ENCODE measurements at places on chromosomes 7 and 10.

- DNase-seq: no peak
These were observed 334.1 kb downstream of the HPSE2 start for GRCh38 chr10:98901441-98902110.

GRCh38 chr10:52956861-52957260 is 184.3 kb upstream of the MBL2 start:
- DNase-seq: no peak

- DNase-seq: no peak
These were observed 40.6 kb downstream of the GSDME start for GRCh38 chr7:24716480-24717246.

DNA sequence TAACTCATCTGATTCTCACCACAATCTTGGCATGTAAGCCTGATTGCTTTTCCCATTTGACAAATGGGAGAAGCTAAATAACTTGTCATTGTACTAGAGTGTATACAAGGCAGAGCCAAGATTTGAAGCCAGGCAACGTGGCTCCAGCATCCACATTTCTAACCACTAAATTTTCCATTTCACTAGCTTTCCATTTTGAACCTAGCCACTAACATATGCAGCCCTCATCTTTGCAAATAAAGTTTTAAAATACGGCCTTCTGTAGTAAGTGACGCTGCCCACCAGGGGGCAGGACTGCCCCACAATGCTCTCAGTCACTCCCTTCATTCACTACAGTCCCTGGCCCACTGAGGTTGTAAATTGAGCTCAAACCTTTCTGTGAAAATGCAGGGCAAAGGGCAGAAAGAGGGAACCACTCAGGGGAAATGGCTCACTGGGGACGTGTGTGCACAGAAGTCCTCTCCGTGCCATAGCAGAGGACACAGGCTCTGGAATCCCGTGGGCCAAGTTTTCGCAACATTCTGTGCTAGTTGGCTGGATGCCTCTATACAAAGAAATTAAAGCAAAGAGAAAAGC is 315.7 kb downstream of the TNS3 start:
- peak; percentile 21 for DNase-seq

DNA sequence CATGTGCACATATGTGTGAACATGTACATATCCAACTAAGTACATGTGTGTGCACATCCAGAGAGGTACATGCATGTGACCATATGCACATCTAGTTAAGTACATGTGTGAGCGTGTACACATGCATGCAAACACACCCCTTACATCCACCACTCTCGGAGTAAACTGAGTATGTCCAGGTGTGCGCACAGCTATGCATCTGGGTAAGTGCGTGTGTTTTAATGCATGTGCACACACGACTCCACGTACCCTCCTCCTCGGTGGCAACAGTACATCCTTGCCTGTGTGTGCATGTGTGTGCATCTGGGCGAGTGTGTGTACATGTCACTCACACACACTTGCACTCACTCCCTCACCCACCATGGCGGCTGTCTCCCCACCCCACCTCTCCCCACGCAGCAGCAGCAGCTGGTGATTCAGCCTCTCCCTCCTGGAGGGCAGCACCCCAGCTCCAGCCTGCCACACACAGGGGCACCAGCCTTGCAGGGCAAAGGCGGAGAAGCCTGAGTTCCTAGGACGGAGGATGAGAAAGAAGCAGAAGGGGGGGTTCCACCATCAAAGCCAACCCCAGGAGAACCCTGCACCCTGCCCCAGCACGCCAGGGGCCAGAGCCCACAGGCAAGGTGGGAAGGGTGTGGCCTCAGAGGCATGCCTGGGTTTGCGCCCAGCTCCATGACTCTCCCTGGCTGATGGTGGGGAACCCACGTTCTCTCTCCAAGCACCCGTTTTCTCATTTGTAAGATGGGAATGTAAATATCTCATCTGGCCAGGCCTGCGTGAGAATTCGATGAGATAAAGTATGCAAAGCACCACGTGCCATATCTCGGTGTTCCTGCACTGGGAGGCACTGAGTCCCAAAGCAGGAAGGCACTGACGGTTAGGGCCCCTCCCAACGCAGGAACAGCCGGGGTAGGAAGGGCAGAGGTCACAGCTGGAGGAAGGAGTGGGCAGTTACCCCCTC is 27.7 kb upstream of the DNAAF5 start:
- no peak for DNase-seq

- no peak for DNase-seq
These were observed 26.6 kb downstream of the FAM3C start for GRCh38 chr7:121369462-121369861.

DNA sequence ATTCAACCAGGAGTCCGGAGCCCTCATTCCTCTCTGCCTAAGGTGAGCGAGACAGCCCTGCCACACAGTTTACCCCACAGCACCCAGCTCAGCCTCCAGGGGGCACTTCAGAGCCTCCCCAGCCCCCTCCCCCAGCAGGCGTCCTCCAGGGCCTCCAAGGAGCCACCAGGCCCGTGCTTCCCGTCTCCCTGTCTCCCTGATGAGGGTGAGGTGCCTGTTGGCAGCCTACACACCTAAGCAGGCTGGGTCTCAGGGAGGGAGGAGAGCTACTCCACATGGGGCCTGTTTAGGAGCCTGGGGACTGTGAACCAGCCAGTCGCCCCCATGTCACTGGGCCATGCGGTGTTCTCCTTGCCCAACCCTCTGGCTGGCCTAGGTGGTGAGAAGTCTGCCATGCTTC is 28.9 kb upstream of the TRIM8 start:
- no peak for DNase-seq

- DNase-seq: no peak
These were observed 110.1 kb downstream of the ACTR3B start for GRCh38 chr7:152869677-152870051.

DNA sequence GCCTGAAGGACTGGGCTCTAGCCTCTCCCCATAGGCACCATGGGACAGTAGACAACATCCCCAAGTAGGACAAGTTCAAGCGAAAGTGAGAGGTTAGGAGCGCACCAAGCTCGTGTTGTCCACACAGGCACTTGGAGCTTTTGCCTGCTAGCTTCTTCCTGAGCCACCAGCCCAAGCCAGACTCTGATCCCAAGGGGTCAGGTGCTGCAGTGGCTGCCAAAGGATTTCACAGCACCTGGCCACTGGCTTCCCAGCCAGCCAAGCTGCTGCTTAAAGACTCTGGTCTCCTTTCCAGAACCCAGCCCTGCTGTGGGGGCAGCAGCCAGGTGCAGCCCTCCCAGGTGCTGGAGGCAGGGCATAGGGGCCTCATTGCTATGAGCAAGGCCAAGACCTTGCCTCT is 33.0 kb upstream of the UNC5B start:
- DNase-seq: no peak

DNA sequence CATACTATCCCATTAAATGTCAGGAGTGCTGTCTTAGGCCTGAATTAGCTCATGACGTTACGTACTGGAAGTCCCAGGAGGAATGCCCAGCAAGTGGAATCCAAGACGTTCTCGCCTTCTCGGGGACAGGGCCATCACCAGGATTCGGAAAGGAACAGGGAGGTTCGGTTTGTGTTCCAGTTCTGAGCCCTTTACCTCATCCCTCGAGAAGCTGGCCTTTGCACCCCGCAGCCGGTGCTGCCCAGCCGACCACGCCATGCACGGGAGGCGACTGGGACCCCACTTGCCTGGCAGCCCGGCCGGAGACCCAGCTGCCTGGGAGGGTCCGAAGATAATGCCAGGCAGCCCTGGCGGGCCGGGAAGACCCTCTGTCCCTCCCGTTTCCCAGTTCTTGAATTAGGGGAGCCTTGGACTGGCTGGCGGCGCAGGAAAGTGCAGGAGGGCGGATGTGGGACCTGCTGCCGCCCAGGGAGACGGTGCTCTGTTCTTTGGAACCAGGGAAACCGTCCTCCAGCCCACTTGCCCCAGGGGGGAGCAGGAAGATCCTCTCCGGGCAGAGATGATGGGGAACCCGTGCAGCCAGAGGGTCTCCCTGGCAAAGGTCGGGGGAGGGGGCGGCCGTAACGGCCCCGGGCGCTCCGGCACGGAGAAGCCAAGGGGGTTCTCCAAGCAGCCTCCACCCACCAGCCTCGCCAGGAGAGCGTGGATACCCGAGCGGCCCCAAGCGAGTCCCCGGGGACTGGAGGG is 671 bp upstream of the CHST3 start:
- DNase-seq: no peak
